ENCODE measurements at places on chromosomes 7 and 10.

- DNase-seq = no peak
Observed at GRCh38 chr7:111113263-111114017, 22.5 kb downstream of the LRRN3 start.

DNA sequence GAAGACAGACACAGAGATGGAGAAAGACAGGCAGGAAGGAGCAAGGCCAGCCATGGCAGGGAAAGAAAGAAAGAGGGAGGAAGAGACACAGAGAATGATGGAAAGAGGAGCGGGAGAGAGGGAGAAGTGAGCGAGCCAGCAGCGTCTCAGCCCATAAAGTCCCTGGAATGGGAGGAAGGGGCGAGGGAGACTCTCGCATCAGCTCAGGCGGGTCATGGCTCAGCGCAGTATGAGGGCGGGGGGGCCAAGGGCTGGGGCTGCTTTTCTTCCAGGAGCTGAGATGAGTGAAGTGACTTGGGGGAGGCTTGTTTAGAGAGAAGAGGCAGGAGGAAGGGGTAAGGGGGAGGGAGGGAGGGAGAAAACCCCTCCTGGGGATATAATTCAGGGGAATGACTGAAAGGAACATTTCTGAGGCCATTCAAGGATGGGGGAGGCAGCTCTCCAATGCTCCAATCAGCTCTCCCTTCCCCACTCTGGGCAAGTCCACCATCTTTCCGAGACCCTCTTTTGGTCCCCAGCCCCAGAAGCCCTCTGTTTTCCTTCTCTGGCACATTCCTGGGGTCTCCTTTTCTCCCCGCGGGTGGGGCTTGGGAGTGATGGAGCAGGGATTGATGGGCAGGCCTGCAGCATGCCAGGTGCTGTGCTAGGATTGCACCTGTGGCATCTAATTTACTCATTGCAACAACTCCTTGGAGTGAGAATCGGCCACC is 87.9 kb downstream of the HIF1AN start:
- DNase-seq = no peak

DNA sequence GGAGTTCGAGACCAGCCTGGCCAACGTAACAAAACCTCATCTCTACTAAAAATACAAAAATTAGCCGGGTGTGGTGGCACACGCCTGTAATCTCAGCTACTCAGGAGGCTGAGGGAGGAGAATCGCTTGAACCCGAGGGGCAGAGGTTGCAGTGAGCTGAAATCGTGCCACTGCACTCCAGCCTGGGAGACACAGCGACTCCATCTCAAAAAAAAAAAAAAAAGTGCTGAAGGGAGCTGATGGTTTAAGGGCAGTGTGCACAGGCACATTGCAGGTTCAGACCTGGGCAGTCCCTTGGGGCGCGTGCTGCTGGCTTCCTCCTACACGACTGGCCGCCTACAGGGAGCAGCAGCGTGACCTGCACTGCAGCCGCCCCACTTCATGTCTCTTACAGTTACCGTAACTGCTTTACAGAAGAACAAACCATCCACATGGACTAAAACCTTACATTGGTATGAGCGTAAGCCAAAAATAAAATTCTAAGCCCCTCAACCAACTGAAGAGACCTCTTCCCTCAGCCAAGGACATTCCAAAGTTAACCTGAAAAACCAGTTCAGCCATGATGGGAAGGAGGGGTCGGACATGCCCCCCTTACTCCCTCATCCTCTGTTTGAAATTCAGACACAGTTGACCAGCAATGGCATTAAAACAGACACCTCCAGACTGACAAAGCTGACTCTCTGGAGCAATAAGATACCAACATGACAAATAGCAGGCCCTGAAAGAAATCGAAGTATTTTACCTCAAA is 262.2 kb downstream of the ZMYND11 start:
- DNase-seq = no peak

- DNase-seq = no peak
Observed at GRCh38 chr7:69527706-69528105, 70.6 kb upstream of the AUTS2 start.

- DNase-seq = no peak
Observed at GRCh38 chr10:51972733-51973346, 273.4 kb upstream of the CSTF2T start.

DNA sequence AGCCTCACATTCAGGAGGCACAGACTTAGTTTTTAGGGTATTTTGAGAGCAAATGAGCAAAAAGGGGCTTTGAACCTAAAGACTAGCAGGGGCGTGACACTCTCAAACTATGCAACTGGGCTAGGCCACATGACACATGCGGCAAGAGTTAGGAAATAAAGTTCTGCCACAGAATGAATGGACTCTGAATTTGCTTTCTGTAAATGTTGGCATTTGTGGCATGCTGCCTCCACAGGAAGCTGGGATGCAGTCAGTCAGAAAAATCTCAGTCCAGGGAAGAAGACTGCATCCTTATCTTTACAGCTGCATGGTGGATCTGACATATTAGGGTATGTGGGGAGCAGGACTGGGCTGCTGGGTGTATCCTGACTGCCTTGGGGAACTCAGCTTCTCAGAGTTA is 181.0 kb downstream of the COBL start:
- no peak for DNase-seq

DNA sequence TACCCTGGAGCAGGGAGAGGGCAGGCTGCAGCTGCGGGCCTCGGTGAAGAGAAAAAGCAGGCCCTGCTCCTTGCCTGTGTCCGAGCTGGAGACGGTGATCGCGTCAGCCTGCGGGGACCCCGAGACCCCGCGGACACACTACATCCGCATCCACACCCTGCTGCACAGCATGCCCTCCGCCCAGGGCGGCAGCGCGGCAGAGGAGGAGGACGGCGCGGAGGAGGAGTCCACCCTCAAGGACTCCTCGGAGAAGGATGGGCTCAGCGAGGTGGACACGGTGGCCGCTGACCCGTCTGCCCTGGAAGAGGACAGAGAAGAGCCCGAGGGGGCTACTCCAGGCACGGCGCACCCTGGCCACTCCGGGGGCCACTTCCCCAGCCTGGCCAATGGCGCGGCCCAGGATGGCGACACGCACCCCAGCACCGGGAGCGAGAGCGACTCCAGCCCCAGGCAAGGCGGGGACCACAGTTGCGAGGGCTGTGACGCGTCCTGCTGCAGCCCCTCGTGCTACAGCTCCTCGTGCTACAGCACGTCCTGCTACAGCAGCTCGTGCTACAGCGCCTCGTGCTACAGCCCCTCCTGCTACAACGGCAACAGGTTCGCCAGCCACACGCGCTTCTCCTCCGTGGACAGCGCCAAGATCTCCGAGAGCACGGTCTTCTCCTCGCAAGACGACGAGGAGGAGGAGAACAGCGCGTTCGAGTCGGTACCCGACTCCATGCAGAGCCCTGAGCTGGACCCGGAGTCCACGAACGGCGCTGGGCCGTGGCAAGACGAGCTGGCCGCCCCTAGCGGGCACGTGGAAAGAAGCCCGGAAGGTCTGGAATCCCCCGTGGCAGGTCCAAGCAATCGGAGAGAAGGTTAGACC is 138.0 kb upstream of the STK17A start:
- DNase-seq = peak; percentile 42

DNA sequence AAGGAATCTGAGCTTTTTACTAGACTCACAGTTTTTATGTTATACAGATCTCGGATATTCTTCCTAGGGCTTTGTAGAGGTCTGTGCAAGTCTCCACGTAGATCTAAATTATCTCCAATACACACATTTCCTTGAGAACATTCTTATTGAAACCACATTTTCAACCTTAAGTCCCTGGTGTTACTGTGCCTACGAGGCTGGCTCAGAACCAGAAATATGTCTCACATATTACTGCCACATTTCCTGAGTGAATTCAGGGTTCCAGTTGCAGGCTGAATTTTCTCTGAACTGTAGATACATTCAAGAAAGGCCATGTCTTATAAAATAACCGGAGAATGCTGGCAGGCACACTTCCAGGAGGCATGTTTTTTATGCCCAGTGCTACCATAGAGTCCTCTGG is 46.5 kb downstream of the INHBA start:
- no peak for DNase-seq

GRCh38 chr10:14560274-14560673 is 214.4 kb downstream of the FAM107B start:
- no peak for DNase-seq

DNA sequence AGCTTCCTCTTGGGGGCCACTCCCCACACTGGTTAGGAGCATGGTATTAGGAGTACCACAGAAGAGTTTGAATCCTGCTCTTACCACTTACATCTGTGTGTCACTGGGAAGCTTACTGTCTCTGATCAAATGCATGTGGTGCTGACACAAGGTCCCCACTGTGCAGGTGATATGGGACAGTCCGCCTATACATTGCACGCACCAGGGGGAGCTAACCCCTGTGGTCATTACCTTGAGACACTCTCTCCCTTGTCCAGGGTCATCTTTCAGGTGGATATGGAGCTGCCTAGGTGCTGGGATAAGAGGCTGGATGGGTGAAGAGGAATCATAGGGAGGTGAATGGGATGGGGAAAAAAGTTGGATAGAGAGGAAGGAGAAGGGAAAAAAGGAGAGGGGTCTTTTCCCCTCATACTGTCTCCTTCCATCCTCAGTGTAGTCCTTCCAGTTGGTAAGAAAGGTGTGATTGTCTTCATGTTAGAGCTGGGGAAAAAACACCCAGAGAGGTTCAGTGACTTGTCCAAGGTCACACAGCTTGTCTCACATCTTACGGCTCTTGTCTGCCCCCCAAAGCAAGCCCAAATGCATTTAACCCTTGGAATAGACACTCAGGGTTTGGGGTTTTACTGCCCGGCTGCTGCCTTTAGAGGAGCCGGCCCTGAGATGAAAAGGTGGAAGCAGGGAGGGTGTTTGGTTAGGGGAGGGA is 125.9 kb downstream of the CDH23 start:
- DNase-seq = no peak

DNA sequence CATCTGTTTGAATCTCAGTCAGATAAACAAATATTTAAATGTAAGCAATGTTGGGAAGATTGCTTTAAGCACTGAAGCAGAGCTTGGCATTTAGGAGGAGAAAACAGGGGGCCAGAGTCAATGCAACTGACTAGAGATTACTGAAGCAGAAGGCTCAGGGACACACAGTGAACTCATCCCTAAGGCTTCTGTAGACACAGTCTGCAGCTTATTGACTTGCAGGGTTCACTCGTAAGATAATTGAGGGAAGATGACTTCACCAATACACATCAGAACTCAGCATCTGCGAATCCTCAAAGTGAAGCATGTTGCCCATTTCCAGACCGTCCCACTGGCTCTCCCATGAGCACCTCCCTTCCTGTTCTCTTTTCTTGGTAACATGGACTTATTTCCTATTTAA is 363.4 kb upstream of the PFKP start:
- no peak for DNase-seq

- no peak for DNase-seq
Observed at GRCh38 chr10:111139567-111139966, 62.7 kb downstream of the ADRA2A start.

DNA sequence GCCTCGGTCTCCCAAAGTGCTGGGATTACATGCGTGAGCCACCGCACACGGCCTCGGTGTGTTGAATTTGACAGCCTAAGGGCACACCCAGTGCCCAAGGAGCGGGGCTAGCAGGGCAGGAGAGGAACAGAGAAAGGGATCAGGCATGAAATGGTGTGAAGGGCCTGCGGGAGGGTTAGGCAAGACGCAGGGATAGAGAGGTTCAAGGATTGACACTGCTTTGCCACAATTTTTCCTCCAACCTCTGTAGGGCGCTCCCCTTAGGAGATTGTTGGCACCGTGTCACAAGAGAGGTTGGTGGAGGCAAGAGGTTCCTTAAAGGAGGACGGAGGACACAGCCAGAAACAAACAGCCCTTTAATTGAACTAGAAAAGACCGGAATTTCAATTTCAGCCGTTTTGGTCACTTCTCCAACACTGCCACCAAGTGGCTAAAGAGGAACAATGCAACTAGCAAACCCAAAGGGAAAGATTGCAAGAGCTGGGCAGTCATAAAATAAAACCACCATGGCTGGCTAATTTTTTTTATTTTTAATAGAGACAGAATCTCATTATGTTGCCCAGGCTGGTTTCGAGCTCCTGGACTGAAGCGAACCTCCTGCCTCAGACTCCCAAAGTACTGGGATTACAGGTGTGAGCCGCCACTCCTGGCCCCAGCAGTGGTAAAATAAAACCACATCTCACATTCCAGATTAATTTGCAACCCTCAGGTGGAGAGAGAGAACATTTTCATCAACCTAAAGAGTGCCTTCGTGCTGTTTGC is 6.9 kb upstream of the CREB3L2 start:
- DNase-seq = no peak

DNA sequence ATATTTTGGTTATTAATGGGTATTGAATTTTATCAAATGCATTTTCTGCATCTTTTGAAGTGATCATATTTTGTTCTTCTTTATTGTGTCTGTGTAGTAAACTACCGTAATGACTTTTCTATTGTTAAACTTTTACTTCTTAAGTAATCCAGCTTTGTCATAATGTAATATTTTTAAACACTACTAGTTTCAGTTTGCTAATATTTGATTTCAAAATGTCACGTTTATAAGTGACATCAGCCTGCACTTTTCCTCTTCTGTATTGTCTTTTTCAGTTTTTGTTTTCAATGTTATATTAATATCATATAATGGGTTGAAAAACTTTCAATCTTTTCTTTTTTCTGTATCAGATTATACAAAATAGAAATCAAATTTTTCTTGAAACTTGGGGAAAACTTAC is 71.6 kb upstream of the ANKRD1 start:
- DNase-seq = no peak

- DNase-seq = no peak
Observed at GRCh38 chr7:31108097-31108657, 56.1 kb downstream of the ADCYAP1R1 start.

- DNase-seq = no peak
Observed at GRCh38 chr7:147311336-147311735, 1194.7 kb downstream of the CNTNAP2 start.

- no peak for DNase-seq
Observed at GRCh38 chr7:35555934-35556333, 139.0 kb downstream of the HERPUD2 start.

DNA sequence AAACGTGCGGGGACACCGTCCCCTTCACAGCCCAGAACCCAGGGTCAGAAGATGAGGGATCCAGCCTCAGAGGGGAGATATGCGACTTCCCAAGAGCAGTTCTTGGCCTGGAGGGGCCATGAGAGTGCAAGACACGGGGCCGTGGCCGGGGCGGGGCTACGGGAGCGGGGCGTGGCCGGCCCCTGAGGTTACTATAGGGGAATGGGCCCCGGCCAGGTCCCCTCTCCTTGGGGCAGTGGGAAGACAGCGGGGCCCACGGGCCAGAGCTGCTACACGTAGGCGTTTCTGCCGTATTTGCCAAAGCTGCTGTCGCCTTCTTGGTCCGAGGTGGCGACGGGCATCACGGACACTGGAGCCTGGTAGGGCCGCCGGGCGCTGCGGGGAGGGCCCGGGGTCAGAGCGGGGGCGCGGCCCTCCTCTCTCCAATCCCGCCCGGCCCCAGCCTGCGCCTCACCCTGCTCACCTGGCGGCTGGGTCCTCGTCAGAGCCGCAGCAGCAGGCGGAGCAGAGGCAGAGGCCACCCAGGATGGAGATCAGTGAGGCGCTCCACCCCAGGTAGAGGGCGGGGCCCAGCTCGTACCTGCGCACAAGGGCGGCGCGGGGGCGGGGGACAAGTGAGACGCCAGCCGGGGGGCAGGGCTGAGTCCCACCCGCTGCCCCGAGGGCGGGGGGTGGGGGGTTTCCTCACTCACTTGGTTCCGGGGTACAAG is 5.3 kb downstream of the CLDN15 start:
- peak; percentile 39 for DNase-seq

GRCh38 chr7:113054938-113055337 is 31.7 kb downstream of the GPR85 start:
- no peak for DNase-seq

GRCh38 chr7:37290731-37291130 is 157.9 kb downstream of the ELMO1 start:
- no peak for DNase-seq

GRCh38 chr7:117323305-117323850 is 520 bp upstream of the WNT2 start:
- no peak for DNase-seq

- no peak for DNase-seq
Observed at GRCh38 chr7:25543210-25543609, 314.9 kb upstream of the NPVF start.
